ENCODE measurements at places on chromosomes 7 and 10.

GRCh38 chr10:30413996-30414576, 19.9 kb upstream of the MAP3K8 start:
- peak; percentile 90 for DNase-seq

- no peak for DNase-seq
Observed at GRCh38 chr10:5619362-5620211, 46.8 kb downstream of the ASB13 start.

- DNase-seq: peak; percentile 33
Observed at GRCh38 chr7:139043823-139044812, 8.3 kb upstream of the ZC3HAV1L start.

DNA sequence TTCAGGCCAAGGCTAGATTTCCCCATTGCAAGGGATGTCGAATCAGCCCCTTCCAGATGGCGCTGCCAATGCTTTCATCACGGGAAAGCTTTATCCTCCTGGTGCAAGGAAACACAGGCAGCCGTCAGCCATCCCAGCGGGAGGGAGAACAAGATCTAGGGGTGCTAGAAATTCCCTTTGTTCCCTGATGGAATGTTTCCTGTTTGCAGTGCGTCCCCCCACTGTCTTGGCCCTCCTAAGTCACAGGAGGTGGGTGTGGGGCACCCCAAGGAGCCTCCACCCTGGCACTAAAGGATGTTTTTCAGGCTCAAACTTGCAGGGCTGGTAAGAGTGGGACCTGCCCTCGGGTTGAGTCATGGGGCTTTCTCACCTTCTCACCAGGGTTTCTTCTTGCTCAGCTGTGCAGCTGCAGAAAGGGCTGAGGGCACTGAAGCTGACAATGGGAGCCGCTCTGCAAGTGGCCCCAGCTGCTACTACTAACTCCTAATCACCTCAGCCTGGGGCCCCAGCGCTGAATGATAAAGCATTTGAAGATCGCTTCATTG, 103.6 kb downstream of the PRPF18 start:
- DNase-seq: no peak

DNA sequence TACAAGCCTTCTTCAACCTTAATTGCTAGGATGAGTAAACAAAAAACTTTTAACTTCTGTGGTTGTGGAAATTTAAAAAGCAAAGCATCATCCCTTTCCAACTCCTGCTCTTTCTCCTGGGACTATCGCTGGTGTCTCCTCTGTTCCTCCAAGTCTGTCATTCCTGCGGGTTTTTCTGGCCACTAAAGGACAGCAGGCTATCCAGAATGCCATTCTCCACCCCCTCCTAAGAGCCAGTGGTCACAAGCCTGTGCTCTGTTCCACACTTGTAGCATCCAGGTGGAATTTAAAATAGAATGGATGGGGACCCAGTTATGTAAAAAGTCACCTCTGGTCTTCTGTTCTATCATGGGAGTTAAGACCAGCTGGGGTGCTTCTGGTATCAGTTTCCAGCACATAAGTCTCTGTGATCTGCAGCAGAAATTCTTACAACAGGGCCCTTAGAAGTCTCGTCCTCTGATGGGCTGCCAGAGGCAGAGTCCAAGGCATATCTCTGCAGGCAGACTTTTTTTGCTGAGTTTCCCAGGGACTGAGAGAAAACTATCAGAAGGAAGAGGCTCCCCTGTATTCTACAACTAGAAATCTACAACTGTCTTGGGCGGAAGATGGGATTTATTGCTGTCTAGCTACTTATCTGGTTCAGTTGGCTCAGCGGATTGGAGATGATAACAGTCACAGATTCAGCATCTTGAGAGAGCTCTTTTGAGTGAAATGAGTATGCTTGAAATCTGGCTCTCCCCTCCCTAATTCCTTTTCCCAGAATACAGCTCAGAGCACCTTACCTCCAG, 5.1 kb upstream of the WNT16 start:
- DNase-seq: no peak

DNA sequence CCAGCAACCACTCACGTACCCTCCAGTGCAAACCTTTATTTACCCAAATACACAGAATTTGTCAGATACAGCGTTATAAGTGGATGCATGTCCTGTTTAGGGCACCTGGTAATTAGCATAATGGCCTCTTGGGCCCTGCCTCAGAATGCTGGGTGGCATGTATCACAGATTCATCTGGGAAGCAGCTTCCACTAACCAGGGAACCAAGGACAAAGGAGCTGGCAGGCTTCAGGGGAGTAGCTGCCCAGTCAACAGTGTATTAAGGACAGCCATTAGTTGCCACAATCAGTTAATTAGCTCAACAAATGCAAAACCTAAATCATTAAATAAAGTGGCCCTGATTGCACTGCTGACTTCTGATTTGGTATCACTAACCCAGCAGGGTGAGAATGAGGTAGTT, 105.7 kb downstream of the RAPGEF5 start:
- DNase-seq: no peak

DNA sequence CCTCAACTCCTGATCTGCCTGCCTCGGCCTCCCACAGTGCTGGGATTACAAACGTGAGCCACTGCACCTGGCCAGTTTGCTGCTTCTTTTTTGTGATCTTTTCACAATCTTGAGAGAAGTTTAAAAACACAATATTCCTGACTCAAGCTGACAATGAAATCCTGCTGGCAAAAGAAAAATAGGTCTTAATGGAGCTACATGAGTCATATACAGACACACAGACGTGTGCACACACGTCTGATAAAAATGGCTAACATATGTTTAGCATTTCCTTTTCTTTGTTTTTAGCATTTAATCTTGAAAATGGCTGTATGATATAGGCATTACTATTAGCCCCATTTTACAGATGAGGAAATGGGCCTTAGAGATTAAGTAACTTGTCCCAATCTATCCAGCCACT, 29.4 kb upstream of the RAB18 start:
- DNase-seq: no peak

- DNase-seq: peak; percentile 98
Observed at GRCh38 chr10:97689559-97690020, 2.5 kb upstream of the AVPI1 start.

DNA sequence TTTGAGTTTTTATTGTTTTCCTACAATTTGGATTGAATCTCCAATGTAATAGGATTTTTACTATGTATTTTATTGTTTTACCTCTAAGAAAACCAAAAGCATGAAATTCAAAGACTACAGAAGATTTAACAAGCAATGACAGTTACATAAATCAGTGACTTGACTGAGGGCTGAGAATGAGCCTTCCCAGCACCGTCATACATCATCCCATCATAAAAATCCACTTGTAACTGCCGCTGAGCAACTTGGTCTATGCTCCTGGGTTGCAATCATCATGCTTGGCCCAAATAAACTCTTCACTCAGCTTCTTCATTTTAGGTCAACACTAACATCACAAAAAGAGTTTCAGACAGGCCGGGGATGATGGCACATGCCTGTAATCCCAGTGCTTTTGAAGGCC, 13.5 kb downstream of the LARP4B start:
- no peak for DNase-seq
